Stimulated activated CD8-positive, alpha-beta memory T cell treated with anti-CD3 and anti-CD28 coated beads, Interleukin-12 subunit alpha, Interleukin-12 subunit beta, amount 100 ng/mL, for 4 hours (primary cell): ENCODE measurements at places on chromosomes 1 and 21.

- DNase-seq: no peak
Measured at GRCh38 chr1:57553666-57554065, 129.8 kb upstream of the DAB1 start.

GRCh38 chr1:76418531-76418930 lies 344.0 kb downstream of the ST6GALNAC3 start:
- no peak for DNase-seq

GRCh38 chr1:79524126-79524525 lies 517.6 kb upstream of the ADGRL4 start:
- DNase-seq: no peak

DNA sequence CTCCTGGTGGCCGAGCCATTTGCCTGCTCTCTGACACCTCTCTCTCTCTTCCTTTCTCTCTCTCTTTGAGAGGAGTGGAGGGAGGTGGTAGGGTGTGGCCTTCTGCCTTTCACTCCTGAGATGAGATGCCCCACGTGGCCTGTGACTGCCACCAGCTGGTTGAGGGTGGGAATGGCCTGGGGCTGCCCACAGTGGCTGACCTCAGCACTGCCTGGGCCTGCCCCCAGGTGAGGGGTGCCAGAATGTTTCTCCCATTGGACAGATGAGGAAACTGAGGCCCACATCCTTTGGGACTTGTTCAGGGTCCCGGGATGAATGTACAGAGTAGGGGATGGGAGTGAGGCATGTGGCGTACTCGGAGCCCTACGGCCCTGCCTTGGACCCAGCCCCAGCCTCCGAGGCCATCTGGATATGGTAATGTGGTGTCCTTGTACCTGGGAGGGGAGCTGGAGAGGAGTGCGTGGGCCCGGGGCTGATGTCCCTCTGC lies 12.7 kb upstream of the C1orf167 start:
- no peak for DNase-seq

GRCh38 chr1:87495147-87495546 lies 166.5 kb downstream of the LMO4 start:
- no peak for DNase-seq

- DNase-seq: no peak
Measured at GRCh38 chr1:75838079-75838478, 41.4 kb downstream of the MSH4 start.

DNA sequence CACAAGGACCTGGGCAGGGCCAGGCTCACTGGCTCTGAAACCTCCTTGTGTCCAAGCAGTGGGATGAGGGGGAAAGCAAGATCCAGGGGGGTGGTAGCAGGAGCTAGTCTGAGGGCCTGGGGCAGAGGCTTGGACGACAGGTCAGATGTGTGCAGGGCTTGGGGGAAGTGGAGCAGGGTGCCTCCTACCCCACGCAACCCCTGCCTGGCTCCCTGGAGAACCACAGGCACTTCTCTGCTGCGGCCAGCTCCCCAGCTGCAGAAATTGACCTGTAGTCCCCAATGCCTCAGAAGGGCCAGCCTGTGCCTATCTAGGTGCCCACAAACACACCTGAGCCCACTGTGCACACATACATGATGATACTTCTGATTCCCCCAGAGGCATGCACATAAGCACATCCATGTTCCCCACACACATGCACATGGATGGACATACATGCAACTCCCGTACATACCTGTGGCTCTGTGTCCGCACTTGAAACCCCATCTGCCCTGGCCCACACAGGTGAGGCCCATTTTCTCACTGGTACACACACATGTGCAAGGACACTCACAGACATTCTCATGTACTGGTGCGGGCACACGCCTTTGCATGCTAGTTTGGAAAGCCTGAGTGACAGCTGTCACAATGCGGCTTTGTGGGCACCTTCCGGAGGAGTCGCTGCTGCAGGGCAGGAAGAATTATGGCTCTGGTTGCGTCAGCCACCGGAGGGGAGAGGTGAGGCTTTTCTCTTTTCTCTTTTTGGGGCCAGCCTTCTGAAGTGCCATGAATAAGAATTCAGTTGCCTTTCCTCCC lies 247.2 kb upstream of the CSF3R start:
- DNase-seq: no peak
